ENCODE measurements at places on chromosomes 4 and X.

GRCh38 chr4:91426725-91427124, 877.0 kb upstream of the GRID2 start:
- DNase-seq, result no peak

GRCh38 chr4:136281307-136281706, 1251.0 kb downstream of the PCDH18 start:
- no peak for DNase-seq

DNA sequence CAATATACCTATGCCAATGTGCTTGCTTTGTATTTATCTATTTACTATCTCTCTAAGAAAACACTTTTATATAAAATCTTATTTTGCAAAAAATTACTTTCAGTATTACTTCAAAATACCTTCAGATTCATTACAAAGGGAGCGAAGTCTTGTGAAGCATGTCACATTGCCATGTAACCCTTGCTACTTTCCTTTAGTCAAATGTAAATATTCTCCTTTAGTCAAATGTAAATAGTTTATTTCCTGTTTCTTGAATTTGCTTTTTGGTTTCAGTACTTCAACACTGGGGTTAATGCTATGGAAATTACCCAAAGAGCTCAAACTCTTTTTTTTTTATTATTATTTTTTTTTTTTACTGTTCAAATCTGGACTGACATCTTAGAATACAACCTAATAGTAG, 383.3 kb downstream of the GRXCR1 start:
- DNase-seq, result no peak

DNA sequence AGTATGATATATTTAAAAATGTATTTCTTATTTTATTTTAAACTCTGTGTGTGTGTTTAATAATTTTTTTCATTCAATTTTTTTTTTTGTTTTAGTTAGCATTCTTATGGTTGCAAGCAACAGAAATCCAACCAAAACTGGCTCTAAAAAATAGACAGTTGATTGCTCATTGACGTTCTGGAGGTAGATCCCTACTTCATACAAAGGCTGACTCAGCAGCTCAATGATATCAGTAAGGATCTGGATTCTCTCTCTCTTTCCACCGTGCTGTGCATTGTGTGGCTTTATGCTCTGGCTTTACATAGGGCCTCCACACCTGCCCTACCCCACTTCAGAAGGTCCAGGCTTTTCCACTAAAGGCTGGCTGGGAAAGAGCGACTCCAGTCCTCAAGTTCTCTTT, 117.8 kb downstream of the UCHL1 start:
- no peak for DNase-seq

DNA sequence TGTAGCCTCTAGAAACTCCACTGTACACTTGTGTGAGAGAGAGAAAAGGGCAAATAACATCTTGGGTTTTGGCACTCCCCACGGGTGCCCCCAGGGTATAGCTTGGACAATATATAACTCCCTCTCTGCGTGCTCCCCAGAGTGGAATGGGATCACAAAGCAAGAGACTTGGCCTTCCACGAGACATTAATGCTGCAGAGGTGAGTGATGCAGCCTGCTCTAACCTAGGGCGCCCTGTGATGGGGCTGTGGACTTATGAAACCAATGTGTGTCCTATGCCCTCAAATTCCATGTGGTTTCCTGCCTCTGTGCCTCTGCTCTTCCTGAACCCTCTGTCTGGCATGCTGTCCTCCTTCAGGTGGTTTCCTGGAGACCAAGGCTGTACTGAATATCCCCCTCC, 22.0 kb upstream of the FAM9C start:
- no peak for DNase-seq

- DNase-seq, result no peak
These were observed 72.3 kb upstream of the EFHC2 start for GRCh38 chrX:44415639-44416386.

DNA sequence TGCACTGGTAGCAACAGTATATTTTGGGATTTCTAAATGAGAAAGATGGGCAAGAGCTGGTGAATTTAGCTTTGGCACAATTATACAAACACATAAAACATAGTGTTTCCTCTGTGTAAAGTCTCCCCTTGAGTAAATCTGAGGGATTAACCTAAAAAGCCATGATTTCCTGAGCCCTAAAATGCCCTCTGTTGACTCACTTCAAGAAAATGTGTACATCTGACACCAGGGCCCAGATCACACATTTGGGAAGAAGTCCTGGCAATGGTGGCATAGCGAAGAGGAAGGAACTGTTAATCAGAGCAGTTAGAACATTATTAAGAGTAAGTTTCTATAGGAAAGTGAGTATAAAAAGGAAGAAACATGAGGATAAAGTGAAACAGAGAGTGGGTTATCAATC, 338.5 kb downstream of the SPOCK3 start:
- no peak for DNase-seq

Data from EL (cell line).